Glutamatergic neuron (in vitro differentiated cells): ENCODE measurements at places on chromosomes 11 and 22. TPM values are rescaled to one million over a fixed set of nuclear protein-coding genes. Genes with fewer than 3 reads are reported as not detected.

Gene MPPED2
- total RNA-seq: 11.0 TPM

- DNase-seq: no peak
These were observed 54.3 kb downstream of the SBF1 start for GRCh38 chr22:50420581-50420980.

DNA sequence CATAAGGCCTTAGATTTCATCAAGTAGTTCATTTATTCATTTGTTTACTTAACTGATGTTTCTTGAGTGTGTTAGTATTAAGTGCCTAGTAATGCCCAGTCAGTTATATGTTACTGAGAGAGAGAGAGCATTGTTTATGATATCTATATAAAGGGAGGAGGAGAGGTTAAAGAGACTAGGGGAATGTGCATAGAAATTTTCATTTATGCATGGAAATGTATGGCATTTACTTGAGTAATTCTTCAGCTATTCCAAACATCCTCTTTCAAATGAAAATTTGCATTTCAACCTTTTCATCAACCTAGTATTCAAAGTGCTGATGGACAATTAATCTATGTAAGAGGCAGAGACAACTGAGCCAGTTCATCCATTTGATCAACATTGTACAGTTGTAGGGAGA is 199.7 kb downstream of the NELL1 start:
- no peak for DNase-seq

DNA sequence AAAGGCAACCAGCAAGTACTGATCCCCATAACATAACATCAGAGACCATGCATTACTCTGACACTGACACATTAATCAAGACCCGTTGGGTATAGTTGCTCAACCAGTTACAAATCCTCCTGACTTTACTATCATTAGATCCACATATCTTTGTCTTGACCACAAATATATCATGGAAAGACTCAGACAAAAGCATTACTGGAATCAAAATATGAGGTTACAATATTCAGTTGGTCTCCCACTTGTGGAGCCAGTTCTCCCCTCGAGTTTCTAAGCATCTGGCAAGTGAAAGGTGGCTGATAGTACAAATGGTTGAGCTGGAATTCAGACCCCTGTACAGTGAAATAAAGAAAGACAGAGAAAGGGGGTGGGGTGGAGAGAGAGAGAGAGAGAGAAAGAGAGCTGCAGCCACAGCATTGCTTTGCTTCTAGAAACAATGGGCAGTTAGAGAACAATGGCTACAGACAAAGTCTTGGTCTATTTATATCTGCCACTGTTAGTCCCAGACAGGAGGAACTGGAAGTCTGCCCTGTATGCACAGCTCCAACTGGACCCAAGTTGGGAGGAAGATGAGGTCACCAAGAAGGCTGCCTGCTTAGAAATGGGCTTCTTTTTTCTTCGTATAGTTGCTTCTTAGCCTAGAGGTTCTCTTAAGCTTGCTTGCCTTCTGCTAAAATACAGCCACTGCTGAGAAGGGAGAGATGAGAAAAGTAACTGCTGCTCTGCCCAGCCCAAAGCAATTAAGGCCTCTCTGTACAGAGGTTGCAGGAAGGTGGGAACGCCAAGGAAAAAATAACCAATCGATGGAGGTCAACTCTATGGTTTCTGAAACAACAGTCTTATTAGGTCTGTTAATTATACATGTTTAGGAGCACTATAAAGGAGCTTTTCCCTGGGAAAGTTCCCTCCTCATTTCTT is 85.5 kb downstream of the ETS1 start:
- no peak for DNase-seq

- no peak for DNase-seq
These were observed 72.2 kb upstream of the BID start for GRCh38 chr22:17846326-17846992.

GRCh38 chr11:36443661-36444060 is 66.4 kb downstream of the TRAF6 start:
- no peak for DNase-seq

GRCh38 chr22:23059284-23059948 is 10.9 kb upstream of the GNAZ start:
- DNase-seq: no peak

Gene HTR3B
- total RNA-seq: not detected

Gene CHRNA10
- 0.91 TPM for total RNA-seq

- no peak for DNase-seq
These were observed 183.0 kb downstream of the IGLL1 start for GRCh38 chr22:23397008-23397612.

DNA sequence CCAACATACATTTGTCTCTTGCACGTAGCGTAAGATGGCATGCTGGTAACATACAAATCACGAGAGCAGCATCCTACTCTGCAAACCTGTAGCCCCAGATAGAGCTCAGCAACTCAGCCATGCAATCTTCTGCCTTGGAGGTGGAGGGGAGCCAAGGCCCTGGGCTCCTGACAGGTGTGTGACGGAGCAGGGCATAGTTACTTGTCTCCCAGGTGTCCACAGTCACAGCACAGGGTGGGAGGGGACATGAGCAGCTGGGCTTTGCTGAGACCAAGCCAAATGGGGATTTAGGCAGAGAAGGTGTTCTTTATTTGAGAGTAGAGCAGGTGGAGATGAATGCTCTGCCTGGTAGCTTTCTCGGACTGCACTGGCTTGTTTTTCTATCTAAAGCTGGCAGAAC is 111.7 kb downstream of the TEAD1 start:
- DNase-seq: no peak

GRCh38 chr11:35030716-35031213 is 108.2 kb upstream of the CD44 start:
- no peak for DNase-seq

- DNase-seq: no peak
These were observed 337.8 kb downstream of the MIAT start for GRCh38 chr22:26995235-26995634.

DNA sequence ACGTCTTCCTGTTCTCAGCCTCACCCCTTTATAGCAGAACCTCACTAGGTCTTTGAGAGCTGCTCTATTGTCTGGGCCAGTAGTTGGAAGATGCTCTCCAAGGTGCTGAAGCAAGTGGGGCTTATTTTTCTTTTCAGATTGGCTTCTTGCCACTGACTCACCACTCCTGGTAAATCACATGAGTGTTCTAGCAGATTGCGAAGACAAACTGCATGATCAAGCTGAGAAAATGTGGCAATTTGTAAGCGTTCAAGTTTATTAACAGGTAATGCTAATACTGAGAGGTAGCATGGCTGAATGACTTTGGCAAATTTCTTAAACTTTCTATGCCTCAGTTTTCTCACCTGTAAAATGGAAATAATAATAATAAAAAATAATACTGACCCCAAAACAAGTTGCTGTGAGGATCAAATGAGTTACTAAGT is 59.2 kb downstream of the CACNG2 start:
- no peak for DNase-seq

Gene CCDC116
- 0.71 TPM for total RNA-seq

DNA sequence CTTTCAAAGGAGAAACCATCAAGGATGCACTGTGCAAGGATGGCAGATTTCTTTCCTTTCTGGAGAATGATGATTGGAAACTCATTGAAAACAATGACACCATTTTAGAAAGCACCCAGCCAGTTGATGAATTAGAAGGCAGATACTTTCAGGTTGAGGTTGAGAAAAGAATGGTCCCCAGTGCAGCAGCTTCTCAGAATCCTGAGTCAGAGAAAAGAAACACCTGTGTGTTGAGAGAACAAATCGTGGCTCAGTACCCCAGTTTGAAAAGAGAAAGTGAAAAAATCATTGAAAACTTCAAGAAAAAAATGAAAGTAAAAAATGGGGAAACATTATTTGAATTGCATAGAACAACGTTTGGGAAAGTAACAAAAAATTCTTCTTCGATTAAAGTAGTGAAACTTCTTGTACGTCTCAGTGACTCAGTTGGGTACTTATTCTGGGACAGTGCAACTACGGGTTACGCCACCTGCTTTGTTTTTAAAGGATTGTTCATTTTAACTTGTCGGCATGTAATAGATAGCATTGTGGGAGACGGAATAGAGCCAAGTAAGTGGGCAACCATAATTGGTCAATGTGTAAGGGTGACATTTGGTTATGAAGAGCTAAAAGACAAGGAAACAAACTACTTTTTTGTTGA is 9.8 kb downstream of the FAM111A start:
- no peak for DNase-seq

GRCh38 chr22:46351131-46351735 is 15.7 kb downstream of the TRMU start:
- DNase-seq: no peak

GRCh38 chr11:102807921-102808320 is 10.0 kb upstream of the MMP1 start:
- DNase-seq: peak; percentile 59

Gene CPT1A
- 4.1 TPM for total RNA-seq

GRCh38 chr22:36162127-36163034 is 1.8 kb upstream of the APOL3 start:
- DNase-seq: no peak

DNA sequence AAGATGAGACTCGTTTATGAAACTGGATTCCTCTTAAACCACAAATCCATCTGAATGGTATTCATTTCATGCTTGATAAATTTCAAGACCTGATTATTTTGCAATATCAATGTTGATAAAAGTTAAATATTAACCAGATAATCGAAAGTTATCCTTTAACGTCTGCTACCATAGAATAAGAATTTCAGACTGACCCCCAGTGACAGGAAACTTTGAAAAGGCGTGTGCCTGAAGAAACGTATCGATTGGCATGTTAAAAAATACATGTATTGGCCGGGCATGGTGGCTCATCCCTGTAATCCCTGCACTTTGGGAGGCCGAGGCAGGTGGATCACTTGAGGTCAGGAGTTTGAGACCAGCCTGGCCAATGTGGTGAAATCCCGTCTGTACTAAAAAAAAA is 13.9 kb downstream of the SCGB1A1 start:
- DNase-seq: no peak

GRCh38 chr11:130633466-130633865 is 185.0 kb downstream of the ADAMTS15 start:
- no peak for DNase-seq

DNA sequence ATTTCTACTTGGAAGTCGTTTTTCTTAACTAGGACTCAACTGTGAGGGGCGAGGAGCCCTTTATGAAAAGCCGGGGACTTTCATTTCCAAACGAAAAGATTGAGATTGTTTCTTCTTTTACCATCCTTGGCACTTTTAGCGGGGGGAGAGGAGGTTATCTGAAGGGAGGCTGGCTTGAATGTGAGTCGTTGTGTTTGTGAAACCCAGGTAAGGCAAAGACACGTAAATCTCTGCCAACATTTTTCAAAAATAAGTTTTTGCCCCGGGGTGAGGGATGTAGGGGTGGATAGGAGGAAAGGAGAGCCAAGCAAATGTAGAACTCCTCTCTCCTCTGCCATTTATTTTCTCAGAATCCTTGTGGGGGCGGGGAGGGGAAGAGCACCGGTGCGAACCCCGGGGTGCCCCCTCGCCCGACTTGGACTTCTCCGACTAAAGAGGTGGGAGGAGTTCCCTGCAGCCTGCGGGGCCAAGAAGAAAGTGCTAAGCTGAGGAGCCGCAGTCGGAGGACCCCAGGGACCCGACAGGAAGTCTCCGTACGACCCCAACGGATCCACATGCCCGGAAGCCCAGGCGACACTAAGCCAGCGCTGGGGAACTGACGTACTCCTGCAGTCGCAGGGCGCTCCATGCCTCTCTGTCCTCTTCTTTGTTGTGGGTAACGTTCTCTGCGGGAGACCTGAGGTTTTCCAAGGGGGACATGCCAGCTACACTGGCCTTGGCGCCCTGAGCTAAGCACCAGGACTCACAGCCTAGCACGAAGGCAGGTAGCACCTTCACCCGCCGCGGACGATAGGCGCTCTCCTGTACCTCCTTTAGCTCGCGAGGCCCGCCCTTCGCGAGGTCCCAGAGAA is 2.4 kb upstream of the WT1 start:
- DNase-seq: peak; percentile 47

- DNase-seq: peak; percentile 65
These were observed 46.6 kb upstream of the CHRM4 start for GRCh38 chr11:46438211-46438610.

- no peak for DNase-seq
These were observed 967.1 kb downstream of the BRD1 start for GRCh38 chr22:48860557-48860956.

DNA sequence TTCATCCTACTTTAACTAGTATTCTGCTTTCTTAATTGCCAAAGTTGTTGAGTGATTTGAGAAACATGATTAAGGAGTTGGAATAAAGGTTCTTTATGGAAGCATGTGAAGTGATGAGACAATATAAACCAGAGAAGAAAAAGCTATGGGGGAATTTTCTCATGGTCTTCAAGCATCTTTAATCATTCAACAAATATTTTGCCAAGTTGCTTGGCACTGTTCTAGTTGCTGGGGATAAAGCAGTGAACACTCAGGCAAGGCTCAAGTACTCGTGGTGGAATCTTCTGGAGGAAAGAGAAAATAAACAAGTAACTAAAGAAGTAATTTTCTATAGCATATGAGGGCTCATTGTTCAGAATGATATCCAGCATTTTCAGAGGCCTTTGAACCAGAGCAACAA is 9.2 kb upstream of the PIWIL4 start:
- no peak for DNase-seq

- DNase-seq: no peak
These were observed 647.3 kb downstream of the TBC1D22A start for GRCh38 chr22:47409539-47410275.

GRCh38 chr11:12472401-12473005 is 95.1 kb downstream of the PARVA start:
- no peak for DNase-seq

- no peak for DNase-seq
These were observed 23.5 kb upstream of the RTN4R start for GRCh38 chr22:20291604-20292063.

GRCh38 chr11:84819128-84819527 is 808.0 kb downstream of the DLG2 start:
- DNase-seq: no peak

- no peak for DNase-seq
These were observed 406.6 kb upstream of the ANO3 start for GRCh38 chr11:25925359-25925758.

Gene PDGFD
- 0.49 TPM for total RNA-seq

GRCh38 chr11:113496026-113496651 is 20.9 kb upstream of the DRD2 start:
- no peak for DNase-seq

Gene MS4A7
- total RNA-seq: not detected

- no peak for DNase-seq
These were observed 2.7 kb upstream of the CBX6 start for GRCh38 chr22:38874529-38875222.
